ENCODE measurements at places on chromosomes 12 and 14.

GRCh38 chr12:57146961-57147944, at the start of gene LRP1-AS:
Gene LRP1-AS (minus strand): TSS chr12:57147619.
- DNase-seq = no peak

DNA sequence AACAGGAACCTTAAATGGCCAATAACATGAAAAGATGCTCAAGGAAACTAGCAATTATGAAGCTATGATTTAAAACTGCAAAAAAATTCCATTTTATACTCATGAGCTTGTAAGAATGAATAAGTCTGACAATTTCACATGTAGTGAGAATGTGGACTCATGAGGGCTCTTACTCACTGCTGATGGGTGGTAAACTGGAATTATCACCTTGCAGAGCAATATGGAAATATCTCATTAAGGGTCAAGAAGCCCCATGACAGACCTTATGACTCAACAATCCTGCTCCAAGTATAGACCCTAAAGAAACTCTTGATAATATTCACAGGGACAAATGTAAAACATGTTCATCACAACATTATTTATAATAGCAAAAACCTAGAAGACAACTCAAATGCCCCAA, 23.5 kb upstream of the SMAGP start:
- no peak for DNase-seq

DNA sequence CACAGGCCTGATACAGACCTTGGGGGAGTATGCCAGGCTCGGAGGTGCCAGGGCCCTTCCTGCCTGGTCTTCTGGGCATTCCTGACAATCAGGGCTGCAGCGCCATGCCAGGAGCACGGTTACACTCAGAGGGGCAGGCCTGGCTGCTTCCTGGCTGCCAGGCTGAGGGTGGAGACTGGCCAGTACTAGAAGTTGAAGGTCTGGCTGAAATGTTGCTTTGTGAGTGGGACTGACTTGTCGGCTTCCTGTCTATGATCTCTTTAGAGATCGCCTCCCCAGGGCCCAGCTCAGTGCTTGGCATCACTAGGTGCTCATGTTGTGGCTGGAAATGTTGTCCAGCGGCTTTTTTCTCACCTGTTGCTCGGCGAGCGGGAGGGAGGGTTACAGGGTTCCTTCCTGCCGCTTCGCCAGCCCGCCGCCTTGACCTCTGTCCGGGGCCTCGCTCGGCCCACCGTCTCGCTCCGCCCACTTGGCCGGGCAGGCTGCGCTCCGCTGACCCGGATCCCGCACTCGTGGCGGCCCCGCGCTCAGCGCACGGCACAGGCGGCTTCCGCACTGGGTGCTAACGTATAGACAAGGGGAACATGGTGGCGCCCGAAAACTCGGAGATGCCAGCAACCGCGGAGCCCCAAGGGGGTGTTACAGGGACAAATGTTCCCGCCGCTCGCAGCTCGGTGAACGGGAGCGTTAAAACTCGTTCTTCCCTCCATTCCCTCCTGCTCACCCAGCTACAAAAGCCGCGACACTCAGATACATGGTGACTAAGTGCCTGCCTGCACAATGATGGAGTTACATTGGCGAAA, 32.6 kb downstream of the PAPLN start:
- peak; percentile 74 for DNase-seq

DNA sequence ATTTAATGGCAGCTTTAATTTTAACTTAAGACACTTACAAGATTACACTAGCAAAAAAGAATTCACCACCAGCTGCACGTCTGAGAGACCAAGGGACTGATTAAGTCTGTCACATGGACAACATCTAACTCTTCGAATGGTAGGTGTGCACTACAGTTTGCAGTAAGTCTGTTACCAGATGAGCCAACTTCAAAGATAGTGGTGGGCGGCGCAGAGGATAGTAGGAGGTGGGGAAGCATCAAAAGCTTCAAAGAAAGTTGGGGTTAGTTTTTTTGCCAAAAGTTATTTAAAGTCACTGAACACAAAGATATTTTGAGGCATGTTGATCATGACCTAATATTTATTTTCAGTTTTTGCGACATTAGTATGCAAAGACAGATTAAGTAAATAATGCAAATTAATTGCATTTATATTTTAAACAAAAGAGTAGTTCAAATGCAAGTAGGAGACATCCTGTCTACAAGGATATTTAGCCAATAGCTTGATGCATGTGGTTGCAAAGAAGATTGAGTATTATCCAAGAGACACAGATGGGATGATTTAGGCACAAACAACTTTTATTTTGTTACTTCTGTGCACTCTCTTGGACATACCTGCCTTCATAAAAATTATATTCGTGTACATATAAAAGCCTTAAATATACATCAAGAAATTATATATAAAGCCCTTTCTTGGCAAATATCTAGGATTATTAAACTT, 327.7 kb downstream of the BMP4 start:
- DNase-seq = no peak

- no peak for DNase-seq
Observed at GRCh38 chr12:32603858-32604257, 75.2 kb upstream of the DNM1L start.

DNA sequence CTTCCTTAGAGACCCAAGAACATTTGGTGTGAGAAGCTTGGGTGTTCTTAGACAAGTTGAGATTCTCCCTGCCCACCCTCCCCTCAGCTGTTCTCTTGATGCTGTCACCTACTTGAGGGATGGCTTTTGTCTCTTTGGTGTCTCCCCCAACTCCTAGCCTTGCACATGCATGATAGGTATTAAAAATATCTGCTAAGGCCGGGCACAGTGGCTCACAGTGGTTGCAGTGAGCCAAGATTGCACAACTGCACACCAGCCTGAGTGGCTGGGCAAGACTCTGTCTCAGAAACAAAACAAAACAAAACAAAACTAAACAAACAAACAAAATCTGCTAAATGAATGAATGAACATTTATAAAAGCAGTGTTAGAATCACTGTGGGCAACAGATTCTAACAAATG, 261.1 kb downstream of the AKAP6 start:
- DNase-seq = no peak

DNA sequence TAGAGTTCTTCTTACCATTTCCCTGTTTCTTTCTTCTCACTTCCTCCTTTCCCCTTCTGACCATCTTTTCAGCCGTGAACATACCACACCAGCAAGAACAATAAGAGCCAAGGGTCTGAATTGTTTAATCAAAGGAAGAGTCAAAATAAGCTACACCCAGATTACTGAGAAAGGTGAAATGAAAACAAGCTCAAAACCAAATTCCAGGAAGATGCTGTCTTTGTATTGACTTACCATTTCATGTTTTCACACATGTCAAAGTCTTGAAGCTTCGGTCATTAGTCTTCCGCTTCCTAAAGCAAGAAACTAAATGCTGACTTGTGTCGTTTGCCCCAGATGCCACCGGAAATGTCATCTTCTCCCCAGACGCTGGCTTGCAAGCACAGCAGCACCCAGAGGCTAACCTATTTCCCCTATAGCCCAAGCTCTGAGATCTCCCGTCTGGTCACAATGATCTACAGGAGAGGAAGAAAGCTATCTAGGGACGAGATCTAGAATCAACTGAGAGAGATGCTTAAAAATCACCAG, 136.5 kb upstream of the AMIGO2 start:
- no peak for DNase-seq

DNA sequence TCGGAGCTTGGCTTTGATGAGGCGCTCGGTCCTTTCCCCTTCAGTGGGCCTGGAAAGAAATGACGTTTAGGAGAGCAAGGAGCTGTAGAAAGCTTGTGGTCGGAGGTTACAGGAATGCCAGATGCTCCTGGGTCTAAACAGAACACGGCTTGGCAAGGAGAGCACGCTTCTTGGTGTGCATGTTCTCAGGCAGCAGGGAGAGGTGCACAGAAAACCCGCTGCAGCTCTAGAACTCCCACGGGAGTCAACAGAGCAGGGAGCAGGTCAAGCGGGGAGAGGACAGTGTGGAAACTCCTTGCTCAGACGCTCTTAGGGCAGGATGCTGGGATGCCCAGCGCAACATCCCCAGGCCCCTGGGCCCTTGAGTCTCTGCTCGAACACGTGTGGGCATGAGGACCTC, 51.0 kb downstream of the SSH1 start:
- DNase-seq = no peak

GRCh38 chr14:31441273-31442111, 15.8 kb downstream of the DTD2 start:
- DNase-seq = no peak

DNA sequence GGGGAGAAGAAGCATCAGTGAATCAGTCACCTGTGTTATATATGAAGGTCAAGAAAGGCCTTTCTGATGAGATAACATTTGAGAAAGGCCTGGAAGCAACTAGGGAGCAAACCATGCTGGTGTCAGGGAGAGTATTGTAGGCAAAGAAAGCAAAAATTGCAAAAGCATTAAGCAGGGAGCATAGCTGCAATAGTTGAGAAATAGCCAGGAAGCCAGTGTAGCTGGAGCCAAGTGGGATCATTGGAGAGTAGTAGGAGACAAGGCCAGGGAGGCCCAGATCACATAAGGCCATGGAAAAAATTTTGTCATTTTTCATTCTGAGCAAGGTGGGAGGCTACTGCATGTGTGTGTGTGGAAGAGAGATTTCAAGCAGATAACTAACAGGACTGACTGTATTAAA, 18.8 kb upstream of the MAGOHB start:
- no peak for DNase-seq

- no peak for DNase-seq
Observed at GRCh38 chr12:92424338-92424737, 278.5 kb upstream of the PLEKHG7 start.

GRCh38 chr12:50088577-50089335, 3.6 kb downstream of the SMARCD1 start:
- DNase-seq = peak; percentile 78

DNA sequence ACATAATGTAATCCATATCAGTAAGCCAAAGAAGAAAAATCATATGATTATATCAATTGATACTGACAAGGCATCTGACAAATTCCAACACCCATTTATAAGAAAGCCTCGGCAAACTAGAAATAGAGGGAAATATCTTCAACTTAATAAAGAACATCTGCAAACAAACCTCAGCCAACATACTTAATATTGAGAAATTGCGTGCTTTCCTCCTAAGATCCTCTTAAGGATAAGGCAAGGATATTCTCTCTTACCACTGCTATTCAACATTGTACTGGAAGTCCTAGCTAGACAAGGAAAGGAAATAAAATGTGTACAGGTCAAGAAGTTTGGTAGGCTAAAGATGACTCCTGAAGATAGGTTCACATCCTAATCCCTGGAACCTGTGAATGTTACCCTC, 115.9 kb downstream of the DERA start:
- no peak for DNase-seq

GRCh38 chr14:32020882-32021281, 56.2 kb upstream of the ARHGAP5 start:
- no peak for DNase-seq

- peak; percentile 84 for DNase-seq
Observed at GRCh38 chr12:27968972-27969623, 3.4 kb downstream of the PTHLH start.

- no peak for DNase-seq
Observed at GRCh38 chr14:24861083-24861630, 188.8 kb downstream of the STXBP6 start.

DNA sequence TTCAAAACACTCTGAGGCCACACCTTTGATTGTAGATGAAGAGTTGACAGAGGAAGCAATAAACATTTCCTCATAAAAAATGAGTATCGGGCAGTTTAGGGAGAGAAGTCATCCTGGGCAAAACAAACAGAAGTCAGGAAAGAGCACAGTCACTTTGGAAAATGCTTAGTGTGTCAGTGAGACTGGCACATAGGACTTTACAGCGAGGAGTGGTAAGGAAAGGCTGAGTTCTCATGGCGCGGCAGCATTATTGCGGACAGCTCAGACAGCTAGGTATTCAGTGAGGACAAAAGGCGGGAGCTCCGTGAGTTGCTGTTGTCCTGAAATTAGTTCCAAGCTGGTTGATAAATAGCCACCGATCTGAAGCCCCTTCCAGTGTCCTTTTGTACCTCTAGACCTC, 229.9 kb downstream of the SNAPC1 start:
- no peak for DNase-seq

- DNase-seq = peak; percentile 83
Observed at GRCh38 chr14:91154851-91155625, 41.2 kb downstream of the DGLUCY start.

- peak; percentile 91 for DNase-seq
Observed at GRCh38 chr14:47442211-47442610, 233.2 kb downstream of the MDGA2 start.

- DNase-seq = no peak
Observed at GRCh38 chr12:132164426-132164825, 20.2 kb downstream of the NOC4L start.

GRCh38 chr12:47907851-47908454, 3.2 kb upstream of the VDR start:
- no peak for DNase-seq

GRCh38 chr14:104863131-104863862, 1.8 kb upstream of the CEP170B start:
- no peak for DNase-seq

- DNase-seq = peak; percentile 27
Observed at GRCh38 chr14:21024585-21025370, at the start of gene NDRG2. Gene NDRG2 (minus strand): TSS chr14:21025061. CDS start chr14:21023315, 1,746 bp downstream.

DNA sequence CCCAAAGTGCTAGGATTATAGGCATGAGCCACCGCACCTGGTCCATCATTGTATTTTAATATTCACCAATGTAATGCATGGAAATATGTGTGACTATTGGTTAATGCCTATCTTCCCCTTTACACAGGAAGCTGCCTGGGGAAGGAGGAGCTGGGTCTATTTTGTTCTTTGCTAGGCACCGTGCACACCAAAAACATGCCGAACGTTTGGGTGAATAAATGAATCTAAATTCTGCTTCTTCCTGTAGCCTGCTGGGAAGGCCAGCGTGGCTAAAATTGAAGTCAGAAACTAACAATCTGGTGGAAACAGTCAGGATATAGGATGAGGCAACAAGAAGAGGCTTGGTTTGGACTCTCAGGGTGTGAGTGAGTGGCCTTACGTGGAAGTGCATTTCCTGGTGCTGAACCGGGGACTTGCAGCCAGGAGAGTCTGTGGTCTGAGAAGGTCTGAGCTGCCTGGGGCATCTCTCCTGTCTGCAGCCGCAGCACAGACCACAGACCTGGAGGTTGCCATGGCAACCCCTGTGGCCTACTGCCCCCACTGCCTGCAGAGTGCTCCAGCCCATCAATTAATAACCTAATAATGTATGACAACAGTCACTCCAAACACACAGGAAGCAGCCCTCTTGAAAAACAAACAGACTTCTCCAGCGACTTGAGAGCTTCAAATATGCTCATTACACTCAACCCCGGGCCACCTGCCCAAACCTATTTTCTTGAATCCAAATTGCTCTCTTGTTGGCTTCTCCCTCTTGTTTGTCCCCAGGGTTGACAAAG, 5.5 kb upstream of the GPR68 start:
- DNase-seq = no peak

GRCh38 chr12:104721936-104722335, 236.2 kb downstream of the SLC41A2 start:
- DNase-seq = no peak
